Left ventricle myocardium inferior (tissue), 1 donor: ENCODE measurements at places on chromosomes 11 and 22.

- peak; percentile 91 for DNase-seq
- H3K27ac ChIP-seq, result peak within 1 kb of the TSS; percentile 82
- H3K27me3 ChIP-seq, result no peaks in the 10 kb centered on the region
- H3K36me3 ChIP-seq, result no peaks in the 10 kb centered on the region
- peak within 1 kb of the TSS; percentile 76 for H3K4me3 ChIP-seq
Observed at GRCh38 chr22:43088984-43089717, at the start of gene TTLL1. Gene TTLL1, minus strand, starts transcription at chr22:43089391. Its CDS starts 13,805 bp downstream, at chr22:43075586.

DNA sequence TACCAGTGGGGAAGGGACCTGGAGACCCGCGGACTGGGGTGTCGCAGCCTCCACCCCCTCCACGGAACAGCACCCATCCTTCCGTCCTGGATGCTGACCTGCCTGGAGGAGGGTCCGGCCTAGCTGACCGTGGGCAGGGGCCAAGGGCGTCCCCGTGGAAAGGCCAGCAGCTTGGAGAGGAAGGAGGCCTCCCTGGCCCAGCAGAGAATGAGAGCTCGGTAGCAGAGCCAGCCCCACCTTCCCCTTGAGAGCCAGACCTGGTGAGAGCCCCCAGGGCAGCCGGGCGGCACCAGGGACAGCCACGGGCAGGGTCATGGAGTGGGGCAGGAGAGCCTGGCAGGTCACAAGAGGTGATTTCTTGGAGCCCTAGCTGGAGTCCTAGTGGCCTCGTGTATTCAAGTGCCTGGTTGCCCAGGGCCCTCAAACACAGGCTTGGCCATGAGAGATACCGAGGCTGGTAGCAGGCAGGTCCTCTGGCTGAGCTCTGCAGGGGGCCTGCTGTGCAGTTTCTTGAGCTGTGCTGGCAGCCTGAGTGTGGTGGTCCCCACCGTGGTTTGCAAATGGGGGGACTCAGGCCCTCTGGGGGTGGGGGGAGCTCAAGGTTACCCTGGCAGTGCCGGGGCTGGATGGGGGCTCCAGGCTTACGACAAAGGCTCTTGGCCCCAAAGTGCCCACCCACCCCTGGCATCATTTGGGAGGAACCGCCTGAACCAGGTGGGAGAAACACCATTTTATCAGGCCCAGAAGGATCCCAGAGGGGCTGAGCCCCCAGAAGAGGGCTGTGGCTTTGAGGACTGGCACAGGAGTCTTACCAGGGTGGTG lies 7.6 kb downstream of the TSPAN32 start:
- no peaks in the 10 kb centered on the region for H3K27me3 ChIP-seq
- H3K4me3 ChIP-seq, result no peak overlapping the region
- no peak for DNase-seq
- H3K27ac ChIP-seq, result no peak overlapping the region
- H3K36me3 ChIP-seq, result no peaks in the 10 kb centered on the region

GRCh38 chr11:133238495-133238894 lies 293.8 kb downstream of the OPCML start:
- no peaks in the 10 kb centered on the region for H3K4me1 ChIP-seq
- H3K4me3 ChIP-seq, result no peak overlapping the region
- H3K27ac ChIP-seq, result no peak overlapping the region
- H3K36me3 ChIP-seq, result no peaks in the 10 kb centered on the region

DNA sequence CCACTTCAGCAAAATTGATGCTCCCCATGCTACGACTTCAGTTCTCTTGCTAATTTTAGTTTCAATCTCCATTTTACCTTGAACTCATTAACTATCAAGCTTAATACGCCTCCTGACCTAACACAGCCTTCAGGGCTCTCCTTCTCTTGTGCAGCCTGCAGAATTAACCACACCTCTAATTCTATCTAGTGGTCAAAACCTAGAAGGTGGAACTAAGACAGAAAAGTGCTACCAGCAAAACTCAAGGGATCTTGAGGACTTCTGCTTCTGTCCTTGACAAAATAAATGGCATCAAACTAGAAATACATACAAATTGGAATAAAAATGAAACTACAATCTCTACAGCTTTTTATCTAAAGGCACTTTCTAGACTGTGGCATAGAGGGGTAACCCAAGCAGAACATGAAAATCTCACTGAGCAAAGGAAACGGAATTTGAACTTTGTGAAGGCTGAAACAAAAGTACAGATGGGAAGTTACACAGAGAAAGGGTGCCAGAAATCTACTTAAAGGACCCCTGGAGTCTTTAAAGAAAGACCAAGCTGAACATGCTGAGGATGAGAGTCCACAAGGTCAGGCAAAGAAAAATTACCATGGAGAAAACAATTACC lies 10.7 kb downstream of the CWF19L2 start:
- no peaks in the 10 kb centered on the region for H3K4me1 ChIP-seq
- H3K36me3 ChIP-seq, result peaks cover 30% of the 10 kb centered on the region
- H3K27me3 ChIP-seq, result no peaks in the 10 kb centered on the region
- no peak overlapping the region for H3K4me3 ChIP-seq
- no peak for DNase-seq

DNA sequence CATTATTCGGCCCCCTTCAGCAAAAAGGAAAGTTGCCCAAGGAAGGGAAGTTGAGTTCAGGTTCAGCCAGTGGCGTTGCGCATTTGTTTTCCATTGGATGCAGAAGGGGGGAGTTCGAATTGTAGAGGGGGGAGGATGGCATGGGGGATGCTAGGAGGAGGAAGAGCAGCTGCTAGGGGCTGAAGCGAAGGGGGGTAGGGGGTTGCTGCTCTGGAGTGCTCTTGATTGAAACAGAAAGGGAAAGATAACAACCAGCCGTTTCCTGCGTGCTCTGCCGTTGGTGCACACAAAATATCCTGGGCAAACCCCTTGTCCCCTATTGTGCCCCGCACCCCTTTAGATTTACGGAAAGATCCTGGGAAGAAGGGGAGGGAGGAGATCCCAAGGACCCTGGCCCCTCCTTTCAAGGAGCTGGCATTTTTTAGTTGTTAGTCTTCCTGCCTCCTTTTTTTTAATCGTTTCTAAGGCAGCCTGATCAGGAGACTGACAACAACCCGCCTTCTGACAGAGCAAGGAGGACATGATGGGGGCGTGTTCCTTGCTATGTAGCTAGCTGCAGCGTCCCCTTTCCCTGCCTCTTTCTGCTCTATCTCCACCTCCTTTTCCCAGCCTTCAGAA lies 2.1 kb downstream of the KMT2A start:
- H3K4me1 ChIP-seq, result peaks cover 91% of the 10 kb centered on the region
- peak; percentile 14 for DNase-seq
- peak overlapping the region; percentile 91 for H3K27ac ChIP-seq
- H3K27me3 ChIP-seq, result no peaks in the 10 kb centered on the region
- H3K36me3 ChIP-seq, result no peaks in the 10 kb centered on the region
